KBM-7 (cell line): ENCODE measurements at places on chromosomes 7 and 10.

DNA sequence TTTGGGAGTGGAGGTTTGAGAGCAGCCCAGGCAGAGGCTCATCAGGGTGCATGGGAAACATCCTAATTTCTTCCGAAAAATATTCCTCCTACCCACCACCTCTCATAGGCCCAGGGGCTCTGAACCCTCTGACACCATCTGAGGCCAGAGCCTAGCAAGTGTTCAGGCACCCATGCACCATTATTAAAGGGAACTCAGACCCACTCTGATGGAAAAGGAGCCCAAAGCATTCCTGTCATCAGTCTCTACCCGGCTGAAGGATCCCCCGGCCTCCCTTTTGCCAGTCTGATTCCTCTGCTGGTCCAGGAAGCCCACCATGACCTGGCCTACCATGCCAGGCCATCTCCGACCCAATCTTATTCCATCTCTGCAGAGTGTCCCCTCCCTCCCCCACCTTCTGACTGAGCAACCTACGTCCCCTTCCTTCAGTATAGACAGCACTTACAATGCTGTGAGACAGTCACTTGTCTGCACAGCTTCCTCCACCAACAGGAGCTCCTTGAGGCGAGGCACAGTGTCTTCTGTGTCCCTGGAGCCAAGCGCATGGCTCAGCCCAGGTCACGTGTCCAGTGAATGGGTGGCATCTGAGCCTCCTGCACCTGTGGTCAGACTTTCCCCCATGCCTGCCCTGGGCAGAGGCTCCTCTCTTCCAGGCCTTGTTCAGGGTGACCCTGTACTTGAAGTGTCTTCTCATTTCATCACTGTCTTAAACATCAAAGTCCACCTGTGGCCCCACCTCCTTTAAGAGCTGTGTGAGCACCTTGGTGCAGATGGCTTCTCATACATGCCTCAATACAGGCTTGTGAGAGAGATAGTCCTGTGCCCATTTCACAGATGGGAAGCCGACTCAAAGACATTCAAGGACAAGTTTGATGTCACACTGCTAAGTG lies 889 bp upstream of the GPR15LG start:
- no peak for DNase-seq

GRCh38 chr10:131252567-131253276 lies 58.8 kb downstream of the TCERG1L start:
- DNase-seq = no peak

- DNase-seq = no peak
Measured at GRCh38 chr10:13449296-13449695, 79.5 kb downstream of the BEND7 start.

GRCh38 chr7:24880886-24881285 lies 99.1 kb downstream of the OSBPL3 start:
- DNase-seq = no peak

DNA sequence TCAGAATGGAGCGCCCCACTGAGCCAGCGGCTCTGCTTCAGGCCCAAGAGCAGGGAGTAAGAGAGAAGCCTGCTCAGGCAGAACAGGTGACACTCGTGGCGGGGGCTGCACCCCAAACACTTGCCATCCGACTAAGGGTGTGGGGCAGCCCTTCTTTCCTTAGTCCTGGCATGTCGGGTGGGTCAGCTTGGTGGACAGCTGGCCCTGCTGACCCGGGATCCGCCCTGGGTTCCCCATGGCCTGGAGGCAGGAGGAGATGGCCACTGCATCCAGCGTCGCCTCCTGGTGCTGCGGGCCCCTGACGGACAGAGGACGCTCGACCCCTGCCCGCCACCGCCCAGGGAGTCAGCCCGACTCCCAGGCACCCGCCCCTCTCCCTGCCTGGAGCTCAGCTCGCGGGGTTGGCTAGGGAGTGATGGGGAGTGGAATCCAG lies 1.2 kb upstream of the PAOX start:
- no peak for DNase-seq

- DNase-seq = peak; percentile 4
Measured at GRCh38 chr7:95471071-95471470, 14.7 kb upstream of the ASB4 start.

- DNase-seq = no peak
Measured at GRCh38 chr10:103709341-103709920, 145.9 kb downstream of the SH3PXD2A start.

DNA sequence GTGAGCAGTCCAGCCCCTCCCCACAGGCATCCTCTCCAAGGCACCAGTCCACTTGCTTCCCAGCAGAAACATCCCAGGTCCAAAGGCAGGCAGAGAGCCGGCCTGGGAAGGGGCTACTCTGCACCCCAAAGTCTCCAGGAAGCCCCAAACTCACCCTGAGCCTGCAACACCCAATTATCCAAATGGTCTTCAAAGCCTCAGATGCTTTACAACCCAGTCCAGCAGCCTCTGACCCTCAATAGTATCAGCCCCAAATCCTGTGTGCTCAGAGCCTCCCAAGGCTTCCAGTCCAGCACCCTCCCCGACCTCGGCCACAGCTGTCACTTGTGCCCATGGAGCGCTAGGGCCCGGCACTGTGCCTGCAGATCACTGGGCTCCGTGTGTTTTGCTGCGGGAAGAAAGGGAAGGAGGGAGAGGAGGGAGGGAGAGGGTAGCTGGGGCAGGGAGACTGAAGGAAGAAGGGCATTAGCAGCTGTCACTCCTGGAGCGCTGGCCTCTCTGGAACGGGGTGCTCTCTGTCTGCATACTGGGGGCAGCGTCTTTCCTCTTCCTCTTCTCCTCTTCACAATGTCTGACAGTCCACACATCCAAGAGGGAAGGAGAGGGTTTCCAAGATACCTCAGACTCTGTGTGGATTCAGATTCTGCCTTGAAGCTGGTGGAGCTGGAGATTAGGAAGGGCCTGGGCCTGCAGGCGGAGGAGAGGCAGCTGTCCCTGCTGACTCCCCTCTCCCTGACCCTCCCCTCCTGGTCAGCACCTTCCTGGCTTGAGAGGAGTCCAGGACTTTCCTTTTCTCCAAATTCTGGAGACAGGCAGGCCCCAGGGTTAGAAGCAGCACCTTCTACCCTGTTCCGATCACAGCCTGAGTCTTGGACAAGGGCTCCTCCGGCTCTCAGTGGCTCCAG lies 13.2 kb downstream of the CALML5 start:
- DNase-seq = no peak

DNA sequence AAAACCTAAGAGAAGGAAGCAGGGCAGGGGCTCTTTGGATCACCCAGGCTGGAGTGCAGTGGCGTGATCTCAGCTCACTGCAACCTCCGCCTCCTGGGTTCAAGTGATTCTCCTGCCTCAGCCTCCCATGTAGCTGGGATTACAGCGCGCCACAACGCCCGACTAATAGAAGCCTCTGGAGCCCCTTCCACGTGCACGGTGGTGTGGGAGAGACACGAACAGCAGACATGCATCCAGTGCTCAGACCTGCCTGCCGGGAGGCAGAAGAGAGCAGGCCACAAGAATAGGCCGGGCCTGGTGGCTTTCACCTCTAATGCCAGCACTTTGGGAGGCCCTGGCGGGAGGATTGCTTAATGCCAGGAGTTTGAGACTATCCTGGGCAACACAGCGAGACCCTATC lies 96.3 kb downstream of the PRPF18 start:
- no peak for DNase-seq

- peak; percentile 95 for DNase-seq
Measured at GRCh38 chr7:2354186-2354938, at the start of gene EIF3B. EIF3B (plus strand) TSS chr7:2354827; CDS start chr7:2354922, 95 bp downstream.

- no peak for DNase-seq
Measured at GRCh38 chr7:157710396-157710795, 373.6 kb downstream of the DNAJB6 start.

DNA sequence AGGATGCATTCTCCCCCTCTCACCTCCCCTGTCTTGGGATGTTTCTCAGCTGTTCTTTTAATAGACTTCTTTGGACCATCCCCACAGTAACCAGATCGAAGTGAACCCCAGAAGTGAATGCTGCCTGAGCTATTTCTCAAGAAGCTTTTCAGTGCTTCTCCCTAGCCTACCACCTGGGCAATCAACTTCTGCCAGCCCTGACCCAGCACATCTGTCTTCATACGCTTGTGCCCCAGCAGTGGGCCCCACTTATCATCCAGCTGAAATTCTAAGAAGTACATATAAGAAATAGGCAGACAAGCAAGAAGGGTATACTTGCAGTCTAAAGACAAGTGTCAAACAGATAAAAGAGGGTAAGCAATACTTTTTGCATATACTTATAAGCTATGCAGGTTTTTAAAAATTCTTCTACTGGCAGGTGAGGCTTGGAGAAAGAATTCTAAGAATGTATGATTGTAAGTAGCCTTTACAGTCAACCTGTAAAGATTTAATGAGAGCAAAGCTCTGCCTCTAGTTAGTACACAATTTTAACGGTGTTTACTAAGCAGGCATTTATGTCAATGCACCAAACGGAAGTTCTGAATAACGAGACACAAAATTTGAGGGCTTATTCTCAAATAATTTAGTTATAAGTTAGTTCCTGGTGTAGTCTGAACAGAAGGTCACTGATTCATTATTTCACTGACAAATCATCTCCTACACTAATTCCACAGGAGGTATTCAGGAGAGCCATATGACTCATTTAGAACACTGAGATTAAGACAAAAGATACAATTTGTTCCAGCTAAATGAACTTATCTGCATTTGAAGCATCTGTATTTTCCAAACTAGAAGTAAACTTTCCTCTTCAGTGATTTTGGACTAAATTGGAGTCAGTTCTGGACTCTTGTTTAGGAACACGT lies 83.3 kb downstream of the RNLS start:
- no peak for DNase-seq

DNA sequence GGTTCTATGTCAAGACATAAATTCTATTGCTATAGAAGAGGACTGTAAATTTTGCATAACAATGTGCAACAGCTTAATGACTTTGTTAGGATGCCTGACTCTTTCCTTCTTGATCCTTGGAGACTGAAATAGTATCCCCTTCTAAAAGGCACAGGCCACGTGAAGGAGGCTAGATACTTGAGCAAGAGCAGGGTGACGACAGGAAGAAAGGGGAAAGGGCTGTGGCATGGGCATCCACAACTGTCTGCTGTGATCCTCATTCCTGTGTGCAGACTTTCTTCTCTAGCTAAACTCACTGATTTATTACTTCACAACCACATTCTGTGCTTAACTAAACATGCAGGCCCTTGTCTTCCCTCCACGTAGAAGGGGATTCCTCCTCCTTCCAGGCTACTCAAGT lies 1111.8 kb upstream of the C7orf33 start:
- no peak for DNase-seq

- peak; percentile 82 for DNase-seq
Measured at GRCh38 chr10:14736600-14737081, 38.1 kb downstream of the FAM107B start.

DNA sequence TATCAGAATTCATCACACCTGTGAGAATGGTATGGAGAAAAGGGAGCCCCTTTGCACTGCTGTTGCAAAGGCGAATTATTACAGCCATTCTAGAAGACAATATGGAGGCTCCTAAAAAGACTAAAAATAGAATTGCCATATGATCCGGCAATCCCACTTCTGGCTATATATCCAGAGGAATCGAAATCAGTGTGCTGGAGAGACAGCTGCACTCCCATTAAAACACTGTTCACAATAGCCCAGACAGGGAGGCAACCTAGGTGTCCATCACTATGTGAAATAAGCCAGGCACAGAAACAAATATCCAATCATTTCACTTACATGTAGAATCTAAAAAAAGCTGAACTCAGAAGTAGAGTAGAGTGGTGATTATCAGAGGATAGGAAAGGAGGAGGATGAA lies 26.0 kb upstream of the GJD4 start:
- DNase-seq = no peak

GRCh38 chr7:114939484-114940097 lies 17.7 kb downstream of the MDFIC start:
- no peak for DNase-seq

DNA sequence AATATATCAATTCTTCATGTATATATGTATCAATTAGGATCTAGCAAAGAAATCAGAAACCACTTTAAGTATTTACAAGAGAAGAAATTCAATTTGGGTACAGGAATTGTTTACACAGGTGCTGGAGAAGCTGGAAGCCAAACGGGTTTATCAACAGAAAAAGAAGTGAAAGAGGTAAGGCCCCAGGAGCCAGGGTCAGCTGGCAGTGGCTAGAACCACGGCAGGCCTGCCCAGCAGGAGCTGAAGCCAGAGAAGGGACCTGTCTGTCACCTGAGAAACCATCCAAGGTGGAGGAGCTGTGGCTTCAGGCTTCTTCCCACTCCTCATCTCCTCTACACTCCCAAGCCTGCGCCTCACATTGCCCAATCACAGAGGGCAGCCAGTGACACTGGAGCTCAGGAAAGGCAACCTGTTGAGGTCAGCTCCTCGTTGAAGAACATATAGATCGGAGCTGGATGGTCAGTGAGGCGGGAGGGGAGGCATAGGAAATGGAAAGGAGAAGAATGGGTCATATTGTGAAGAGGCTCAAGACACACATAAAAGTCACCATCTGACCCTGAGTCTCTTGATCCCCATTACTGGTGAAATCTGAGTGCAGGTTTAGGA lies 182.6 kb downstream of the REEP3 start:
- no peak for DNase-seq

GRCh38 chr7:120079704-120080103 lies 193.3 kb upstream of the KCND2 start:
- no peak for DNase-seq

DNA sequence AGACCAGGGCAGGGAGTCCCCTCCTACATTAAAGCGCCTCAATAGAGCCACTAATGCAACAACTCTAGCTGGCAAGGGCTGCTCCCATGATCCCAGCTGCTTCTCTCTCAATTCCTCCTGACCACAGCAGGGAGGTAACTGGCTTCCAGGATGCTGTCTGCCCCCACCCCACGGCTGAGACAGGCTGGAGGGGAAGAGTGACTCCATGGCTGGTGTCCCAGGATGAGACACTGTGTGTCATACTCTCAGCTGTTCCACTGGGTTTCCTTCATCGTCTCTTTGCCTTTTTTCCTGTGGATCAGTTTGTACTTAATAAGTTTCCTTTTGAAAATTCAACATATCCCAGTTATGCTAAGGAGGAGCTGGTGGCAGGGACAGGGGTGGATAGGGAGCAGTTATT lies 27.7 kb upstream of the MYH16 start:
- DNase-seq = no peak

GRCh38 chr7:27389496-27389895 lies 146.9 kb downstream of the EVX1 start:
- no peak for DNase-seq

DNA sequence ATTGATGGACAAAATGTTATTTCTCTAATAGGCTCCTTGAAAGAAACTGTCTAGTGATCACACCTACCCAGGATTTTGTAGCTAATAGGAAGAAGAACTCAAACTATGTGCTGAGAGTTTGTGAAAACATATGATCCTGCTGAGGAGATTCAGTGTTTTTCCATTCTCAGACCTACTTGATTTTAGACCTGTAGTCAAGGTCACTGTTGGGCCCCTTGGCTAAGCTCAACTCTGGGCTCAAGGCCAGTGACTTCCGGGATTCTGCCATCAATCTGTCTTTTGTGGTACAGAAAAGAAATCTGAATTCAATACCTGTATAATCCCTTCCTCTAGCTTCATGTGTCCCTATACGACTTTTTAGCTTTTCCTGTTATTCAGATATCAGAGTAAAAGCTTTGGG lies 79.7 kb upstream of the FERD3L start:
- no peak for DNase-seq

DNA sequence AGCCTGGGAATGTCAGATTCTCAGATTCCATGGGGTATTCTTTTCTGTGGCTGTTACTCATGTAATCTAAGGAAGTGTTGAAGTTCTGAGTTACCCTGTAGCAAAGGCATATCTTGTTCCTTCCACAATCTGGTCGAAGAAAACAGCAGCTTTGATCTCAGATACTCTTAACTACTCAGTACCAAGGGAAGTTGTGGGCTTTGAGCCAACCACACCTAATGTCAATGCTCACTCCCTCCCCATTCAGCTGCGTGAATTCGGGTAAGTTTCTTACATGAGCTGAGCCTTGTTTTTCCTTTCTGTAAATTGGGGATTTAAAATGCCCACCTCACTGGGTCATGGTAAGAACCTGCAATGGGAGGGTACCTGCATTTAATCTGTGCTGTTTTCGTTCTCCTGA lies 52.5 kb downstream of the PTPRN2 start:
- DNase-seq = no peak
